Mucosa of gallbladder (tissue), 1 donor: ENCODE measurements at places on chromosomes 6 and 20.

GRCh38 chr6:72832271-72832670 lies 210.4 kb downstream of the KCNQ5 start:
- no peak for DNase-seq

DNA sequence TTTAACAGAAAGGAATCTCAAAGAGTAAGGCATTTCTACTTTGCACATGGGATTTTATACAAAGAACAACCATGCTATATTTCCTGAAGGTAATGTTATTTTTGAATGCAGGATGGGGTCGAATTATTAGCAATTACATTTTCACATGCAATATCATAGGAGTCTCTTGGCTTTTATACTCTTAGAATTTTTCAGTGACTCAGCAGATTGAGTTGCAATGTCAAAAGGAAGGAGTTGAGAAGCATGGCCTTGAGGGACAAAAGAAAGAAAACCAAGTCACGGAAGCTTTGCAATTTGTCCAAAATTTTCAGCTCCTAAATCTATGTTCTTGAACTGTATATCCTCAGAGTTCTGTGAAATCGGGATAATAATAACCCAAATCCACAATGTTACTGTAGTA lies 181.1 kb downstream of the GRM1 start:
- DNase-seq = no peak

DNA sequence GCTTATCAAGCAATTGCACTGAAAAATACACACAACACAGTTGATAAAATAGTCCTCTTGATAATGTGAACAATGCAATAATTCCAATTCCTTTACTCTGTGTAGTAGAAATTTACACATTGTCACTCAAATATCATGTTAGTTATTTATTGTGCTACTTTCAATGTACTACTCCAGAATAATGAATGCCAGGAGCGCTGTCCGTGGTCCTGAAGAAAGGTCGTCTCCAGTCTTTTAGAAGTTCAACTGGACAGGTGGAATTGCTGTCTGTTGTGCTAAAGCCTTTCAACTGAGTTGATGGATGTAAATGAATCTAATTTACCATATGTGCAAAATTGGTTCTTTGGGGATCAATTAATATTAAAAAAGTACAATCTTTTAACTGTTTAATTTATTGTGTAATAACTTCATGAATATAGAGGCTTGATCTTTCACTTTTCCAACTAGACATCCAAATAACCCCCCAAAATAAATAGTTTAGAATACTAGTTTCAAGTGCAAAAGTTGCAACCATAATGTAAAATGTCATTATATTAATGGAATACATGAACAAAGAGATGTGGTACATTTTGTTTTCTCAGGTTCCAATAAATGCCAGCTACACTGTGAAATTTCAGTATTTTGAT lies 3.2 kb downstream of the GRIK2 start:
- DNase-seq = peak; percentile 79

DNA sequence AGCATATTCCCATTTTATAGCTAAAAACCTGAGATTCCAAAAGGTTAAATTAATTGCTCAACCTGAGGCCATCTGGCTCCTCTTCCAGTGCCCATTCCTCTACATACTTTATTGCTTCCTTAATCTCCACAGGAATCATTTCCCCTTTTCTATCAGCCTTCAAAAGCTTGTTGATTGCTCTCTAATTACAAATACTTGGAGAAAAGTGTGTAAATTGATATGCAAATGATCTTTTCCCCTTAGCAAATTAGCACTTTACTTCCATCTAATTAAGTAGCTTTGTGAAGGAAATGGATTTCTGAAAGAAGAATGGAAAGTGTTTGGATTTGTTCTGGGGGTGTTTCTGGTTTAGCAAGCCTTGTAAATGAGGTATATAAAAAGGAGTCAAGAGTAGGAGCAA lies 323.3 kb downstream of the GRIK2 start:
- no peak for DNase-seq

GRCh38 chr6:99589290-99589672 lies 17.4 kb upstream of the PRDM13 start:
- no peak for DNase-seq

- DNase-seq = no peak
Observed at GRCh38 chr6:144477396-144477795, 192.3 kb downstream of the UTRN start.

DNA sequence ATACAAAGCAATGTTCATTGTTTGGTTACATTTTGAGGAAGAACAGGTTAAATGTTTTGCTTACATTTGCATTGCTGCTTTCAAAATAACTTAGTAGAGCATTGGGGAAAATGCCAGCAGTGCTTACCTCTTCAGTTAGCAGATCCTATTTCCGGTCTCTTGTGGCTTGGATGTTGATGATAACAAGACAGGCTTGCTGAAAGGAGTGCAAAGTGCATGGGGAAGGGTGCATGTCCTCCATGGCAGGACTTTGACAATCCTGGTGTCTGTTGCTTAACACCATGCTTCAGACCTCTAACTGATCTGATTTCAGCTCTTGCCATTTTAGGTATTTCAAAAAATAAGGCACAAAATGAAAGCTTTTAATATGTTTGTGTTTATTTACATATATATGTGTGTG lies 21.1 kb downstream of the TPD52L1 start:
- no peak for DNase-seq

- DNase-seq = no peak
Observed at GRCh38 chr6:144467921-144468320, 182.8 kb downstream of the UTRN start.
